AML-193 (cell line): ENCODE measurements at places on chromosomes 6 and 20.
A peak's percentile ranks its signal among the peaks of the same experiment; 100 is the strongest.

DNA sequence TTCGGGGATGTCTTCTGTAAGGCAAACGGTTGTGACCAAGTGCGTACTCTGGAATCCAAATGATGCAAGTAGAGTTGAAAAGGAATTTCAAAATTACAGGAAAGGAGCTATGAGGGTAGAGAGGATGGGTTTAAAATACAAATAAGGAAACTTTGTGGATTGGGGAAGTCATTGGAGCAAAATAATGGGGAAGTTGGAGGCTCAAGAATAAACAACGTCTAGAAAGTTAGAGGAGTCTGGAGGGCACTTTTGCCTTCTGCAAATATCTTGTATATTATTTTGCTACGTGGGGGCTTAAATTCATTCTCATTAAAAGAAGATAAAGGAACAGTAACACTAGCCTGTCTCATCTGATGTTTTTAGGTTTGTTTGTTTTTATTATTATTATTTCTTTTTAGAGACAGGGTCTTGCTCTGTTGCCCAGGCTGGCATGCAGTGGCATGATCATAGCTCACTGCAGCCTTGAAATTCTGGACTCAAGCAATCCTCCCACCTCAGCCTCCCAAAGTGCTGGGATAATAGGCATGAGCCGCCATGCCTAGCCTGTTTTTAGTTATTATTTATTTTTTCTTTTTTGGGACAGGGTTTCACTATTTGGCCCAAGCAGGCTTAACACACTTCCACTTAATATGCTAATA is 55.0 kb upstream of the TNFAIP3 start:
- peak; percentile 63 for DNase-seq

- DNase-seq: no peak
Measured at GRCh38 chr6:157611406-157611805, 211.6 kb upstream of the SNX9 start.

DNA sequence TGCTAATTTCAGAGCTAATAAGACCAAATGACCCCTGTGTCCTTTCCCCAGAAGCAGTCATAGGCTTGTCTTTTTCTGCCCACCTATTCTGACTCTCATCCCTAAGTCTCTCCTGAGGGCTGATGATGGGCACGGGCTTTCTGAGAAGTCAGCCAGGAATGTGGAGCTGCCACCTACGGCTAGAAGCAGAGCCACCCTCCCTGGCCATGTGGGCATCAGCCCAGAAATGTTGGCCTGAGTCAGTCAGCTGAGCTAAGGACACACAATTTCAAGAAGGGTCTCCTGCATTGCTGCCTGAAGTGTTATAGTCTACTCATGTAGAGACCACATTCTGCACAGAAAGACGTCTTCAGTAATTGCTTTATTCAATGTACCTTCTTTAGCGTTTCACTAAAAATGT is 17.1 kb downstream of the MYLIP start:
- DNase-seq: no peak

DNA sequence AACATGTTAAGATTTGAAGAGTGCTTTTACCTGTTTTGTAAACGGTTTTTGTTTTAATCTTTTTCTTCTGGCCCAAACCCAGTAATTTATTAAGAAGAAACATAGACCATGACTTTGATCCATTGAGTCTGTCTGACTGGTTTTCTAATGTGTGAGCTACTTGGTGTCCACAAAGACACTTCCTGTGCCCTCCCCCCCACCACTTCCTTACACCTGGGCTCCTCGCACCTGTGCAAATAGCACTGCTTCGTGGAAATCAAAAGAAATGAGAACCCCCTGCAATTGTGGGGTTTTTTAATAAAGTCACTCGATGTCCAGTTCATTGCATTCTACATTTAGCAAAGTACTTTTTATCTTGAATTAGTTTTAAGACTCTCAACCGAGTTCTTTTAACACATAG is 65.5 kb downstream of the SMOC2 start:
- no peak for DNase-seq

GRCh38 chr6:39451831-39452230 is 129.3 kb upstream of the KCNK16 start:
- DNase-seq: no peak

DNA sequence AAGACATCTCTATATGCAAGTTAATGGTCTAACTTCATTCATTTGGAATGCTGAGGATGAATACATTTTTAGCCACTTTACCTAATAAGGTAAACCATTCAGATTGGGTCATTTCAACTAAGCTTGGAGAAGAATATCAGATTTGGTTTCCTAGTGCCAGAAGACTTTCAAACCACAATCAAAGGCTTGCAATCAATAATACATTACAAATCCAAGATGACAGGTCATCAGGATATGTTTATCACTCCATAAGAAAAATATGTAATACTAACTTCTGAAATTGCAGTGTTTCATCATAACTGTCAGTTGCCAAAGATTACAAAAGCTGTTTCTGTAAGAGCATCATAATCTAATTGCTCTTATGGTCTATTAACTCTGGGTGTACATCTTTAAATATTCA is 654.0 kb downstream of the COL12A1 start:
- DNase-seq: no peak

GRCh38 chr6:3471286-3471685 is 14.4 kb upstream of the SLC22A23 start:
- no peak for DNase-seq

DNA sequence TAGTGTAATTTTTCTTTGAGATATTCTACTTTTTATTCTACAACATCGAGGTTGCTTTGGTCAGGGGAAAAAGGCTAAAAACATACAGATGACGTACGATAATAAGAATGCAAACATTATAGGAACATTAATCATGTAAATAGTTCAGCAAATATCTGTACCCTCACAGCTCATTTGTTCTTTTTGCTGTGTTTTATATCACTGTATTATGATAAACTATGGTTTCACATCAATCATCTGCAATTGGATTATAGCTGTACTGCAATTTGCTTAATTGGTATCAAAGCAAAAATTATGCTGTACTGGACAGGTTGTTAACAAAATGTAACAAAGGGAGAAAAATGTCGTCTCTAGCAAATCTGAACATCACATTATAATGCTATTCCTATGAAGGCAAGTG is 597.1 kb downstream of the EPHA7 start:
- DNase-seq: no peak

- peak; percentile 70 for DNase-seq
Measured at GRCh38 chr6:43798688-43799444, 28.9 kb downstream of the VEGFA start.

DNA sequence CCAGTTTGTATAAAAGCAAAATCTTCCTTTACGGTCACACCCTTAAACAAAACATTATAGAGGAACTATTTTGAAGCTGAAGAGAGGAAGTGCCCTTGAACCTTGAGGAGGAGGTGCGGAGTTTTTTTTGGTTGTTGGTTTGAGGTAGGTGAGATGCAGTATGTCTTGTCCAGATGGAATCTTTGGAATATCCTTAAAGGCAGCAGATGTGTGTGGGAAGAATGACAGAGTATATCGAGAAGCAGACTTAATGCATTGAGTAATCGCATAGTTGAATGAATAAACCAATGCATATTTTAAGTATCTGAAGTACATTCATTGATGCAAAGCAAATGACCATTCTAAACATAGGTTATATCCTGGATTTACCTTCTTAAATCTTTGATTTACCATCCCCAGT is 49.9 kb downstream of the AIG1 start:
- DNase-seq: no peak

- DNase-seq: no peak
Measured at GRCh38 chr20:61940976-61941720, 124.5 kb downstream of the TAF4 start.

DNA sequence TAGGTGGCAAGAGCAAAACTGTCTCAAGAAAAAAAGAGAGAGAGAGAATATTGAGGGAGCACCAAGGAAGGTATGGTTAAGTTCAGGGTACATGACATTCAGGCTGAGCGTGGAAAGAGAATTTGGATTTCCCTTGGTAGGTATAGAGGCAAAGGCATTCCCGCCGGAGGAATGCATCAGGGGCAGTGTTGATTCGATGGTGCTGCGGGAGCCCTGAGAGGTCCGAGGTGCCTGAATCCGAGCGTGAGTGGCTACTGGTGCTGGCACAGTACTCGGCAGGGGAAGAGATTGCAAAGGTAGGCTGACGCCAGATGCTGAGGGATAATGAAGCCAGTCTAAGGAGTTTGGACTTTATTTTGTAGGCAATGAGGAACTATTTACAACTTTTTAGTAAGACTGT is 20.0 kb downstream of the BMP6 start:
- no peak for DNase-seq

- DNase-seq: no peak
Measured at GRCh38 chr20:44057698-44058675, 129.0 kb downstream of the JPH2 start.

- DNase-seq: no peak
Measured at GRCh38 chr6:33651403-33651802, 30.3 kb downstream of the ITPR3 start.

DNA sequence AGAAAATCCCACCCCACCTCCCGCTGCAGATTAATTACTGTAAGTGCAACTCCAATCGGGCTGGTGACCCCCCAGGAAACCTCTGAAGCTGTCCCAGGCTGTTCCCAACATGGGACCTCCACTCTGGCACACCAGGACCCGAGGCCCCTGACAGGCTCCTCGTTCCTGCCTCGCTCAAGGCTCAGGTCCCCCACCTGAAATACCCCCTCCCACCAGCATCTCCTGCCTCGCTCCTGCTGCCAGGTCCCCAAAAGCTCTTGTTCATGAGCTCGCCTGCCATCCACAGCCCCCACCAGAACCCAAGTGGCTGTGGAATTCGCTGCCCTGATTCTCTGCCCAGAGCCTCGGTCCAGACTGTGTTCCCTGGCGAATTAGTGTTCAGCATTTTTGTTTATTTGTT is 26.1 kb downstream of the NPEPL1 start:
- no peak for DNase-seq

DNA sequence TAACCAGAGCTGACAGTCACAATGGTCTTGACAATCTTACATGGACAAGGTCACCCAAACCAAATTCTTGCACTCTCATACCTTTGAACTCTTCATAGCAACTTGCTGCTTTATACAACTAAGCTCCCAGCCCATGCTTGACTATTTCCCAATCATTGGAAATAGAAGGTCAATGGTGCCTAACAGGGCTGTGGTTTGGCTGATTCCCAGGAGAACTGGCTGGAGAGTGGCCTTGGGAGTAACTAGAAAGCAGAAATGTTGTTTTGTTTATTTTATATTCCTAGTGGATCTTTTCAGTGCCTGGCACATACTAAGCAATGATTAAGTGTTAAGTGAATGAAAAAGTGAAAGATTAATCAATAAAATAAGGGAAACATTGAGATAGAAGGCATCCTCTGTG is 3.0 kb downstream of the SPINT4 start:
- DNase-seq: no peak
